Gastroesophageal sphincter (tissue), 4 donors: ENCODE measurements at places on chromosomes 12 and 14. TPM values are rescaled to one million over a fixed set of nuclear protein-coding genes. Genes with fewer than 3 reads are reported as not detected.
A peak's percentile ranks its signal among the peaks of the same experiment; 100 is the strongest.

DNA sequence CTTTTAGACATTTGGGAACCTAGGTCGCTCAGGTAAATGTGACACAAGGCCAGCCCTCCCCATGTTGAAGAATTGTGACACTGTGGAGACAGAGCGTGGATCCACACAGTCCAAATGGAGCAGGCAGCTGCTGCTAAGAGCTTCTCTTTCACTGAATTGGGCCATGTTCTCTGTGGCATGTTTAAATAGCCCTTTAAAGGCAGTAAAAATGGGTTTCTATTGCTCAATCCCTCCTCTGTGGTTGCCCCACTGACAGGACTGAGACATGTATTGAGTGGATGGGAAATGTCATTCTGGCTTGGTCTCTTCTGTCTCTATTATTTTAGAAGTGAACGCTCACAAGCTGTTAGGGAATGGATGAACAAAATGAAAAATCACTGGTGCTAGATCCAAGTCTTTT lies 84.0 kb upstream of the PRICKLE1 start:
- ATAC-seq: no peak

GRCh38 chr14:65517635-65518542 lies 105.4 kb downstream of the FUT8 start:
- ATAC-seq: no peak

DNA sequence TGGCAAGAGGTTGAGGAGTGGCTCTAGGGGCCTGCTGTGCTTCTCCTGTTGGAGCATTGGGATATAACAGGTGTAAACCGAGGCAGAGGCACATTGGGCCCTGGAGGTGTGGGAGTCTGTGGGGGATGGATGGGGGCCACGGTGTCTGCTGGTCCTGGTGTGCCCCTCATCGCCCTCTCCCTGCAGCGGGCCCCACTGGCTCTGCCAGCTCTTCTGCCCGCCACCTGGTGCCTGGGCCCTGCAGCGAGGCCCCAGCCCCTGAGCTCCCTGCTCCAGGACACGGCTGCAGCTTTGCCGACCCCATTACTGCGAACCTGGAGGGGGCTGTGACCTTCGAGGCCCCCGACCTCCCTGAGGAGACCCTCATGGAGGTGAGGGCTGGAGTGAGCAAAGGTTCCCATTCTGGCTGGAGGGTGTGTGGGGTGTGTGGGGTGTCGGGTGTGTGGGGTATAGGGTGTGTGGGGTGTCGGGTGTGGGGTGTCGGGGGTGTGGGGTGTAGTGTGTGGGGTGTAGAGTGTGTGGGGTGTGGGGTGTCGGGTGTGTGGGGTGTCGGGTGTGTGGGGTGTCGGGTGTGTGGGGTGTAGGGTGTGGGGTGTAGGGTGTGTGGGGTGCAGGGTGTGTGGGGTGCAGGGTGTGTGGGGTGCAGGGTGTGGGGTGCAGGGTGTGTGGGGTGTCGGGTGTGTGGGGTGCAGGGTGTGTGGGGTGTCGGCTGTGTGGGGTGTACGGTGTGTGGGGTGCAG lies 10.6 kb upstream of the PUS1 start:
- ATAC-seq: no peak

DNA sequence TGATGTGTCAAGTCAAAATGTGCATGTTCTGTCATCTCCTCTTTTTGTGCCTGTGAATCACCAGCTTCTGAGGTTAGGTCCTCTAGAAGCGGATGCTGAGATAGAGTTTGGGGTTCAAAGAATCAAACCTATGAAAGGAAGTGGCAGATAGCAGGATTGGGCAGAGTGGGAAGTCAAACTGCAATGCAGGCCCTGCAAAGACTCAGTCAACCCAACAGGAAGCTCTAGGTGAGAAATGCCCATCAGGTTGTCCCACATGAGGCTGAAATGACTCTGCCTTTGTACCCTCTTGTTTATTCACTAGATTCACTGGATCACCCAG lies 4.5 kb upstream of the MIA2 start:
- ATAC-seq: no peak

DNA sequence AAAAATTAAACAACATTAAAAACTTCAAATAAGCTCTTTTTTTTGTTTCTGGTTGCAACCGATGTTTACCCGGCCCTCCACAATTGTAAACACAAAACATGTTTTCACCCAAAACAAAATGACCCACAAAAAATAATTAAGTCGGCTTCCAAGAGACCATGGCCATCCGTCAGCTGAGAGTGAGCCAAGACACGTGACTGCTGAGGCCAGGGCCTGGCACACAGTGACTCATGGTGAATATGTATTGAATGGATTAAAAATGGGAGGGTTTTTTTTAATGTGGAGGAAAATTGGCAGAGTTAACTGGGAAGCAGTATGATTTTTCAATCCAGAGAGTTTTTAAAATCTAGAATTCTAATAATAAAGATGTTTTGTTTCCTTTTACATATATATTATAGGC lies 13.8 kb upstream of the CPNE8 start:
- no peak for ATAC-seq

DNA sequence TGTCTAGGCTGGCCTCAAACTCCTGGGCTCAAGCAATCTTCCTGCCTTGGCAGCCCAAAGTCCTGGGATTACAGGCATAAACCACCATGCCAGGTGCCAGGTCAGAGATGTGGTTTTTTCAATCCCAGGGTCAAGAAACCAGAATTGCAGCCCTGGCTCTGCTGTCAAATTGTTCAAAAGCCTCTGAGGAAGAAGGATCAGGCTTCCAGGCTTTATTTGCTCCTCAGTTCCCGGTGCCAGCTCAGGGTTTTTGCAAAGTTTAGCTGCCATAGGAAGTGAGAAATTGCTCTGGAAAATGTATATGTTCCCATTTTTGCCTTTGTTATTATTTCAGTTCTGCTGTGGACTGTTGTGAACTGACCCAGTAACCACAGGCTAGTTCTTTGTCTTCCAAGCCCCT lies 28.7 kb downstream of the WNT5B start:
- no peak for ATAC-seq

GRCh38 chr12:8664228-8664913 lies 1.7 kb upstream of the MFAP5 start:
- peak; percentile 83 for ATAC-seq

- ATAC-seq: peak; percentile 53
Measured at GRCh38 chr12:6607751-6608591, 792 bp upstream of the CHD4 start.

Gene EP400
- 18.3 TPM for total RNA-seq

Gene EML1
- total RNA-seq: 206 TPM

GRCh38 chr14:74425525-74426201 lies 347 bp downstream of the SYNDIG1L start:
- peak; percentile 75 for ATAC-seq
